Vagina (tissue), 2 donors: ENCODE measurements at places on chromosomes 16 and 17.

DNA sequence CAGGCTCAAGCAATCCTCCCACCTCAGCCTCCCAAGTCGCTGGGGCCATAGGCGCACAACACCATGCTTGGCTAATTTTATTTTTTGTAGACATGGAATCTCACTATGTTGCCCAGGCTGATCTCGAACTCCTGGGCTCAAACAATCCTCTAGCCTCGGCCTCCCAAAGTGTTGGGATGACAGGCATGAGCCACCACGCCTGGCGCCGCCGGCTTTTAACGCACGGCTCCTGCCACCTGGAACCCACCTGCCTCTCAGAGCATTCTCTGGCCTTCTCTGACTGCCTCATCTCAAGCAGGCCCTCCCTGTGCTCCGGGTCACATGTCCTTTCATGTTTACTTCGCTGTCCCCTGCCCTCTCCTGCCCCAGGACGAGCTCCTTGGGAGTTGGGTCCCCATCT lies 10.3 kb downstream of the CASKIN1 start:
- no peak for DNase-seq

DNA sequence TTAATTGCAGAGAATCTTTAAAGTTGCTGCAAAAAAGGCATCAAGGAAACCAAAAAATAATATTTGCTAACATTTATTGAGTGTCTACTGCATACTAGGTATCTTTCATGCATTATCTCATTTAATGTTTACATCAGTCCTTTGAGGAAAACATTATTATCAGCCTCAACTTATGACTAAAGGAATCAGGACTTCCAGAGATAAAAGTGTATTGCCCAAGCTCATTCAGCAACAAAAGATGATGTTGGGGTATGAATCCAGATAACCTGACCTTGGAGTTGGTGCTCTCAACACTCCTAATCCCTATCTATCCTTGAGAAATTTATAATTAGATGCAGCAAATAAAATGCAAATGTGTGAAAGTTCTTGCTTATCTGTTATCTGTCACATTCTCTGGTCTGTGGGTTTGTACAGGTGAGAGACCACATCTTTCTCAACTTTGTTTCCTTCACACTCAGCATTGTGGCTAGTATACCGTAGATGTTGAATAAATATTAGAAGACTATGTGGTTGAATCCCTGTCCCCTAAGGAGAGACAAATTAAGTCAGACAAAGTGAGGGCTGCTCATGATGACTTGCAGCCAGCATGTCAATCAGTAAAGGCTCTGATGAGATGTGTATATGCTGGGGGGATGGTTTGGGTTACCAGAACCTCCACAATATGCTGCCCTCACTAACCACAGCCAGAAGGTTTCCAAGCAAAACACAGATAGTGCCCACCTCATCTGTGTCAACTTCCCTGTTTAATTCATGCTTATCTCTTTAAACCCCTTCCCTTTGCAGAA lies 82.6 kb downstream of the NOG start:
- no peak for DNase-seq

DNA sequence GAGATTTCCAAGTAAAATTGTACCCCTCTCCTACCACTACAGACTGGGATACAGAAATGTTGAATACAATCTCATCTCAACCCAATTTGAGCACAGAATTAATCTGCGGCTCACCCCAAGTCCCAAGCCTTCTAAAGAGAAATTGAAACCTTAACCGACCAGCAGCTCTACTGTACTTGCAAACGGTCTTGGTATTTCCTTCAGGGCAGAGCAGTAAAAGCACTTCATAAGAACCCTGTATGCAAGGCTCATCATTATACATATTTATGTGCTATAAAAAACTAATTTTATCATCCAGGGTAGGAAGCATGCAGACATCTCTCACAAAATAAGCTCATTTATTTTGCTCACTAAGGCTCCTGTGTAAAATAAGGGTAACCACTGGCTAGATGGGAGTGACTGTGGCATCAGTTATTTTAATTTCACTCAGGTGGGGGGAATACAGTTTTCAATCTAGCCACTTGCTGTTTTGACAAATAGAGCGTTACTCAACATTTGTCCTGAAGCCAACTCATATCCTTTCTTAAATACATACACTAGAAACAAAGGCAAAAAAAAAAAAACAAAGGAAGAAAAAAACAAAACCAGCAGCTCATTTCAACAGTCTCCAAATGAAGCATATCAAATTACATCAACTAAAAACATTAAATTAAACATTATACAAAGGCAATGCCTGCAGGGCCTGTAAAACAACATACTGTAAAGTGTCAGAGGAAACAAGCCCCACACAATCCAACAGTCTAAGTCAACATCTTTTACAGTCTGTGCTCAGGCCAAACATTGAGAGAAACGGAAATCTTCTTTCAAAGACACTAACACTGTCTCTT lies 65.0 kb downstream of the PARN start:
- DNase-seq: no peak

- DNase-seq: no peak
Measured at GRCh38 chr17:69912805-69913204, 162.2 kb upstream of the KCNJ16 start.

GRCh38 chr17:78258323-78259191 lies 27.1 kb downstream of the TMEM235 start:
- DNase-seq: no peak
